Effector CD8-positive, alpha-beta T cell (primary cell): ENCODE measurements at places on chromosomes 16 and 17.

DNA sequence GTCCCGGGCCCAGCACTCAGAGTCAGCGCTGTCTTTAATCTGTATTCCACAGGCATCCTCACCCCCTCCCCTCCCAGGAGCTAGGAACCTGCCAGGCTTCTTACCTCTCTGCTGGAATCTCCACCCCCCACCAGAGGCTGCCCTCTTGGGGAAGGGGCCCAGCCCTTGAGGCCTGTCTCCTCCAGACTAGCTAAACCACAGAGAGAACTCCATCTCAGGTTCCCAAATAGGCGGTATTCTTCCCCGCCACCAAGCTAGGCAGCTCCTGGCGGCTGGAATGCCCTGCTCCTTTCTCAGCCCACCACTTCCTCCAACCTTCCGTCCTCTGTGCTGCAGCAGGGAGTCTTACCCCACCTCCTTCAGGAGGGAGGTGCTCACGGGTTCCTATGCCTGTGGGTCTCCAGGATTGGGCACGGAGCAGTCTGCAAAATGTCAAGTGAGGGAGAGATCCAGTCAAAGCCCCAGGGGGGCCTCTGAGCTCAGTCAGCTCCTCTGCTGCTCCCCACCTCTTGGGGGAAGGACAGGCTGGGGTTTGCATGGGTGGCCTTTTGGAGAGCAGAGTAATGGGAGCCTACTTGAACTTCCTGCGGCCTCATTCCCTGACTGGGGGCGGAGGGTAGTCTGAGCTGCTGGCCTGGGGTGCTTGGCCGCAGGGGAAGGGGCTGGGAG is 55.7 kb downstream of the SREBF1 start:
- no peak for DNase-seq

- no peak for DNase-seq
These were observed 59.0 kb downstream of the ANKFY1 start for GRCh38 chr17:4204710-4205173.

GRCh38 chr17:68425979-68426378 is 31.3 kb downstream of the WIPI1 start:
- DNase-seq = no peak

DNA sequence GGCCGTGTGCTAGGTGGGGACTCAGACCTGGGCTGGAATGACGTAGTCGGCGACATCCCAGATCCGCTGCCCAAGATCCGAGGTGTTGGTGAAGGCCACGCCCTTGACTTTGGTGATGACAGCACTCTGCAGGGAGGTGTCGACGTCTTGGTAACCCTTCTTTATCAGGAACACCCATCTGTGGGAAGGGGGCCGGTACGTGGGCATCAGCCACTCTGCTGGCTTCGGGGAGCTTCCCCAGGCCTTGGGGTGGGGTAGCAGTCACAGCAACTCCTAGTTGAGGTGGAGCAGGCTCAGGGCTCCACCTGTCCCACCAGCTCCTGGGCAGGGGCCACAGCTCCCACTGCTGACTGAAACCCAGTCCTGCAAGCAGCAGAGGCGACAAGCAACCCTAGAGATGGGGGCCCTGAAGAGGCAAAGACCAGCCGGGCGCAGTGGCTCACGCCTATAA is 4.3 kb downstream of the P2RX5 start:
- no peak for DNase-seq

GRCh38 chr17:79758271-79758670 is 19.7 kb upstream of the CBX2 start:
- no peak for DNase-seq

DNA sequence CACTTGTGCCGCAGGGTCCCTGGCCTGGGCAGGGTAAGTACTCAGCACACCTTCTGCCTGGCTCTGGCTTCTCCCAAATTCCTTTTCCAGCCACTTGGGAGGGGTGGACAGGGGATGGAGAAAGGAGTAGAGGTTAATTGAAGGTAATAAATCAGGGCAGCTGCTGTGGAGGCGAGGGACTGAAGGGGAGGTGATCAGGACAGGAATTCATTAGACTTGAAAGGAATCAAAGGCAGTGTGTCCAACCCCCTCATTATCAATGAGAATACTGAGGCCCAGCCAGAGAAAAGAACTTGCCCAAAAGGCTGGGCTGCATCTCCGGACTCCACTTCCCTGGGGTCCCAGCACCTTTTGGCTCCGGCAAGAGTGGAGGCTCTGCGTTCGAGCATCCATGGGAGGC is 2.4 kb downstream of the SOST start:
- DNase-seq = no peak

- DNase-seq = no peak
These were observed 158.3 kb downstream of the NTN1 start for GRCh38 chr17:9179602-9180001.

DNA sequence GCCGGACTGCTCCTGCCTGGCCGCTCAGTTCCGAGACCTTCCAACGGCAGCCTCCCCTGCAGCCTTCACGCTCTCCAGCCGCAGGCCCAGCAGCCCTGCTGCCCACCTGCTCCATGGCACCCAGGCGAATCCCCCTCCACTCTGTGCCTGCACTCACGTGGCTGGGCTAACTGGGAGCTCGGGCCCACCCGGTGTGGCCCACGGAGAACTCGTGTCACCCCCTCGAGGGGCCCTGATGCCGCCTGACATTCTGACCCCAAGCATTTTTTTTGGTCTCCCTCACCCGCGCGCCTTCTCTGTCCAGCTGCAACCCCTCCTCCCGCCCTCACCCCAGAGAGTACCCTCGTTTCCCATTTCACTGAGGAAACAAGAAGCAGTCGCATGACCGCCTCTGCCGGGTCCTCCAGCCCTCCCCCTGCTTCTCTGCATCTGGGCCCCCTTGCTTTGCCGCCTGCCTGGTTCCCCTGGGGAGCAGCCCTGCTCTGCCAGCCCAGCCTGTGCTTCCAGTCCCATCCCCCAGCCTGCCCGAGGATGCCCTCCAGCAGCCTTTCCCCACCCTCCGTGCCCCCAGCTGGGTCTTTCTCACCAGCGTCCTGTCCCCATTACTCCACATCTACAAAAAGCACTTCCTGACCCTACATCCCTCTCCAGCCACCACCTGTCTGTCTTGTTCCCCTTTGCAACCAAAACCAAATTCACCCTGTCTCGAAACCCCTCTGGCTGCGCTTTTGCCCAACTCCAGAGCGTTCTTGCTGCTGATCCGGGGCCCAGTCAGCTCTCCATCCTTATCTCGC is 146.4 kb upstream of the CHMP6 start:
- DNase-seq = no peak

GRCh38 chr17:57810721-57811637 is 38.9 kb downstream of the MRPS23 start:
- no peak for DNase-seq

DNA sequence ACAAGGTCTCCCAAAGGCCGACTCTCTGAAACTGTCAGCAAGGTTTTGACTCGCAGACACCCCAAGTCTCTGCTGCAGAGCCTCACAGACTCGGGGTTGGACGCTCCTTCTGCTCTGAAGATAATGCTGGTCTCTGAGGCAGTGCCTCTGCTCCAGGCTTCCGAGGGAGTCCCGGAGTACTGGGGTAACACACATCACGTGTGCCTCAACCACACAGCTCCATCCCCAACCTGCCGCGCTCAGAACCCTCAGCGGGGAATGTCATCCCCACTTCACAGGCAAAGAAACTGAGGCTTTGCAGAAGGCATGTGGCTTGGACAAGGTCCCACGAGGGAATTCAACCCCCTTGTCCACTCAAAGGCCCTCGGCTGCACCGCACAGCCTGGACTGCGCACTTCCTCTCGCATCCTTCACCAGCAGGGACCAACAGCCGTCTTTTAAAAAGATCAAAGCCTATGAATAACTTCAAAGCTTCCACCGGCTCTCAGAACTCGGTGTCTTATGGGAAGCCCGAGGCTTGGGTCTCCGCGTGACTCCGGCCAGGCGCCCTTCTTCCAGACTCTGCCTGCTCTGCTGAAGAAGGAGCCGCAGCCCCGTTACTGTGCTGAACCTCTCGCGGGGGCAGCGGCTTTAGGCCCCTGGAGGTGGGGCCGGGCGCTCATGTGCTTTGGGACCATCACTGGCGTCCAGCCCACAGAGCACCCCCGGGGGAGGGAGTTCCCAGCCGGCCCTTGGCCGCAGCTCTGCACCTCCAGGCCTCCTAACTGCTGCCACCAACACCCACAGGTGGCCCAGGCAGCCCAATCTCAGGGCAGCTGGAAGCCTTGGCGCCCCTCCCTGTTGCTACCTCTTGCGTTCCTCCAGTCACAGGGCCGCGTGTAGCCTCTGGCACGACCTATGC is 2.2 kb downstream of the TMEM204 start:
- no peak for DNase-seq

DNA sequence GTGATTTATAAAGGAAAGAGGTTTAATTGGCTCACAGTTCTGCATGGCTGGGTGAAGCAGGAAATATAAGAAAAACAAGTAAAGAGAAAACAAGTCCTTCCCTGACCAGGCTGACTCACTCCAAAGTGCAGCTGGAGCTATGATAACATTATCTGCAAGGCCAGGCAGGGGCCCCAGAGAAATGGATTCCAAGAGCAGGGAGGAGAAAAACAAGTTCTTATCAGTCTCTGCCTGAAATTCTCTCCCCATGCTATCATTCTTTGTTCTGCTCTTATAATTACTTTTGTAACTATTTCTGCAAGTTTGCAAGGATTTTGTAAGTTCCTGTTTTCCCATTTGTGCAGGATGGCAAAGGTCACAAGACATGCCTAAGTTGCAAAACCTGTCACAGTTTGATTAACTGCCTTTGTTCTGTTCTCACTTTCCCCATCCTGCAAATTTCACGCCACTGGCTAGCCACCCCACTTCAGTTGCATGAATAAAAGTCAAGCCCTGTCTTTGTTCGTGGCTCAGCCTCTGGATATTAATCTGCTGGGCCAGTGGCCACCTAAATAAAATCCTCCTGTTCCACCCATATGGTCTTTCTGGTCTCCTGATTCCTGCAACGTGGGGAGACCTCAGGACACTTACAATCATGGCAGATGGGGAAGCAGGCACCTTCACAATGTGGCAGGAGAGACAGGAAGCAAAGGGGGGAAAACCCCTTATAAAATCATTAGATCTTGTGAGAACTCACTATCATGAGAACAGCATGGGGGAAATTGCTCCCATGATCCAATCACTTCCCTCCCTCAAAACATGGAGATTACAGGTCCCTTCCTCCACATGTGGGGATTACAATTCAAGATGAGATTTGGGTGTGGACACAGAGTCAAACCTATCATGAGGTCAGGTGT is 13.1 kb downstream of the ABCA9 start:
- DNase-seq = no peak

GRCh38 chr17:7651097-7651664 is 455 bp downstream of the ATP1B2 start:
- no peak for DNase-seq

GRCh38 chr16:4696172-4696904 is 3.0 kb downstream of the NUDT16L1 start:
- DNase-seq = no peak

- no peak for DNase-seq
These were observed 62.8 kb upstream of the HS3ST2 start for GRCh38 chr16:22751104-22751667.

DNA sequence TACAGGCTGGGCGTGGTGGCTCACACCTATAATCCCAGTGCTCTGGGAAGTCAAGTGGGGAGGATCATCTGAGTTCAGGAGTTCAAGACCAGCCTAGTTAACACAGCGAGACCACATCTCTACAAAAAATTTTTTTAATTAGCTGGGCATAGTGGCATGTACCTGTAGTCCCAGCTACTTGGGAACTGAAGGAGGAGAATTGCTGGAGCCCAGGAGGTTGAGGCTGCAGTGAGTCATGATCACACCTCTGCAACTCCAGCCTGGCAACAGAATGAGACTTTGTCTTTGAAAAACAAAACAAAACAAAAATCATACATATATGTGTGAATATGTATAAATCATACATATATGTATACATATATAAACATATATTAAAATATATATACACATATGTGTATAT is 54.1 kb upstream of the MARCHF10 start:
- DNase-seq = no peak

- DNase-seq = no peak
These were observed 65.5 kb downstream of the PLD6 start for GRCh38 chr17:17140590-17140980.

DNA sequence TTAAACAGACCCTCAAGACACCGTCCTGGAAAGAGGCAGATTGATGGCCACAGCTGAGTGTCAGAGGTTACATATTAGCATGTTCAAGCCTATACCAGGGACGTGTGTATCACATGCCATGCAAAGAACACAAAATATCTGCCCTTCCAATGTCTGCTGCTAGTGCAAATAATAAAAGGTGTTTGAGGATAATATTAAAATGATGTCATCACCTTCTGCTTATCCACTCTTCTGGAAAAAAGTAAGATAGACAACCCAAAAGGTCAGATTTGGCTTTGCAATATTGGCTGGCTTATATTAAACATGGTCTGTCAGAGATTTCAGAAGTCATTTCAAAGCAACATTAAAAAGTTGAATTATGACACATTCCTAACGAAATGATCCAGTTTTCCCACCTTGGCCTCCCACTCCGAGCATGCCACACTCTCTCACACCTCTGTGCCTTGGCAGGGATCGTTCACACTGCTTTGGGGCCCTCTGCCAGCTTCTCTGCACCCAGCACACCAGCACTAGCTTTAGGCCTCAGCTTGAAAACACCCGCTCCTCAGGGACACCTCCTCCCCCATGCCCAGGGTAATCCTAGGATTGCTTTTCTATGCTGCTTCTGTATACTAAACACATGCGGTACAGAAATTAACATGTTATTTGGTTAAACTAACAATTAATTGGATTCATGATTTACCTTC is 248.2 kb downstream of the NTN1 start:
- no peak for DNase-seq

DNA sequence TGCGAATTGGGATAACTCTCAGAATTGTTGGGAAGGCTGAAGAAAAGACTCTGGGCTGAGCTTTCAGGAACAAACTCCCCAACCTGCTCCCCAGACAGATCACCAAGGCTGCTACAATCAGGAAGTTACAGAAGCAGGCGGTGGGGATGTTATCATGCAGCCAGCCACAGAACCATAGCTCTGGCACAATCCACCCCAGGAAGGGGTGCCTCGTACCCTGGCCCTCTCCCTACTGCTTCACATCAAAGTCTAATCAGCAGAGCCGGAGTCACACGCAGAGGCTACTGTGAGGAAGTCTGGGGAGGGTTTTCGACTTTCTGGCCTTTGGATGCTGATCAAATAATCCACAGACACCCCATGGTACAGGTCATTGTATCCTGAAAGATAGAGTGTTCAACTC is 86.8 kb downstream of the NTN1 start:
- no peak for DNase-seq

DNA sequence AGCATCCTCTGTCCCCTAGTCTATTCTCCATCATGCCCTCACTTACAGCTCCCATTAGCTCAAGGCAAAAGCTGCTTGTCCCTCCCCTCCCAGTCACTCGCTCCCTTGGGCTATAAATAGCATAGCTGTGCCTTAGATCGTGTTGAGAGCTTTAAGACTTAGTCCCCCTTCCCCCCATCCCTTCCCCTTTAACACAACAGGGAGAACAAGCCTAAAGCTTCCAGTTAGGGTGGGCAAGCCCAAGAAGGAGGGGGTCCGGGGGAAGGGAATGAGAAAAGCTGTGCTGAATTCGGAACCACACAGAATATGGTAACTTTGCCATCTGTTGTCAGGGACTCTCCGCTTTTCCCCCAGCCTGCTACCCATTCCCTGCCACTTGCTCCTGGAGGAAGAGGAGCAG is 4.9 kb upstream of the HIGD1B start:
- no peak for DNase-seq

- no peak for DNase-seq
These were observed 67.8 kb downstream of the ANKRD11 start for GRCh38 chr16:89422527-89422904.
